ENCODE measurements at places on chromosomes 4 and X.

DNA sequence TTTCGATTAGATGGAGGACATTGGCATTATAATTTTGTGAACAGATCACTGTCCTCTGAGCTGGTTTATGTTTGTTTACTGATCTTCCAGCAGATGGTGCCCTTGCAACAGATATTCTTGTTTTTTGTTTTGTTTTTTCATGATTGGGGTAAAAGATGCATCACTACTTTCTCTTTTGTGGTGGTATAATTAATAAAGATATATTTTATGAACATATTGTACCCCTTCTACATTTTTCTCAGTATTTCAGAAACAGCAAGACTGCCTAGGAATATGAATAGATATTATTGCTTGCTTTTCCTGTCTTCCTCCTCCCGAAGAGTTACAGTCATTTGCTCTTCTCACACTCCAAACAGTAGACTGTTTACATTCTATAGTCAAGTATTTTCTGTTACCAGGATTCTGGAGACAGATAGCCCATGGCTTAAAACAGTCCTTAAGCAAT, 905.2 kb downstream of the TRAM1L1 start:
- DNase-seq: no peak

DNA sequence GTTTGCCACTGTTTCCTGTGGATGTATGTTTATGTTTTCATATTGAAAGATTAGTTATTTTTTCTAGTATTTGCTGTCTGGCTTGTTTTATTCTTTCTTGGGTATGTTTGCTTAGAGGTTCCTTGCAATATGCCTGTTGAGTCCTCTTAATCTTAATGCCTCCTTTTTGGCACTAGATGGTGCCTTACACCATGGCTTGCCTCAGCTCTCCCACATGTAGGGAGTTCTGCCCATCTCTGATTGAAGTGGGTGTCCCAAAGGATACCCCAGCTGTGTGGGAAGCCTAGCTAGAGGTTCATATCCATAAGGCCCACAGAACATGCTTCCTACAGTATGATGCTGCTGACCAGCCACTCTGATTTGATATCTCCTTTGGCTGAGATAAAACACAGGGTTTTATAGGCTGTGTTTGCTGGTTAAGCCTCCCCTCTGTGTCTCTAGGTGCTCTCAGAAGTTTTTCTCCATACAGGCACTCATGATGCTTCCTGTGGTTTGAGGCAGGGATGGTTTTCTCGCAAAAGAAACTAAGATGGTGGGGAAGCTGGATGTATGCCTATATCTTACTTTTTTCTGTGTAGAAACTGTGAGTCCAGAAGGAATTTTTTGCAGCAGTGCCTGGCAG, 162.4 kb downstream of the ASB9 start:
- DNase-seq: no peak

GRCh38 chr4:98611677-98612317, 46.6 kb downstream of the TSPAN5 start:
- DNase-seq: no peak

GRCh38 chr4:17771284-17771908, 10.0 kb downstream of the FAM184B start:
- DNase-seq: no peak

- no peak for DNase-seq
These were observed 1.7 kb downstream of the PDGFRA start for GRCh38 chr4:54230484-54231418.

DNA sequence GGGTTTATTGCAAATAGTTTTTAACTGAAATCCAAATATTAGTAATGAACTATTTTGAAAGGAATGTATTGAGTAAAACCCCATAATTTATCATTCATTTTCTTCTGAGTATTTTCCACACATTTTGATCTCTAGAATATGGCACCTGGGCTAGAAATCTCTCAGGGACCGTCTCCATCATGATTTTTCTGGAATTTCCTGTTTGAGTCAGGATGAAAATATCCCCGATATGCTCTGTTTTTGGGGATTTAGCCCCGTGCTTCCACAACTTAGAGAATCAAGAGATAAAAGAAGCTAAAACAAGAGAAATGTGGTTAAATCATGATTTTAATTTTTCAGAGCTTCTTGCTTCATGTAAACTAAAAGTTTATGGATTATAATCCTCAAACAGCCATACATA, 114.2 kb downstream of the SPCS3 start:
- DNase-seq: no peak

DNA sequence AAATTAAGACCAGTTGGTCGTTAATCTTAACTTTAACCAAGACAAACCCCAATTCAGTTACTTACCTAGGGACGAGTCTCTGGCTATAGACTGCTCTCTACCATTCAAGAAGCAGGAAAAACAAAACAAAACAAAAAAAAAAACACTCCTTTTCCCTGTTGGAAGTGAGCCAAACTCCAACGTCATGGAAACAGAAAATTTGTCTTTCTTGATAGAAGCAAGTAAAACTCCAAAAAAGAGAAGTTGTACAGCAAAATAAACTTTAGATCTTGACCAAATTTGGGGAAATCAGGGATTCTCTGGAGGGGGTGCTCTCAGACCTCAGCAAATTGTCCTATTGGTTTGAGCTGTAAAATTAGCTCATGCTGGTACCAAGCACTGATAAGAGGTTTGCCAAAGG, 3.7 kb downstream of the CNGA1 start:
- no peak for DNase-seq

GRCh38 chr4:165190591-165191347, 16.6 kb upstream of the KLHL2 start:
- DNase-seq: no peak

- DNase-seq: no peak
These were observed 262.6 kb downstream of the STIM2 start for GRCh38 chr4:27123123-27123768.

GRCh38 chr4:184802697-184803015, 23.1 kb downstream of the ACSL1 start:
- no peak for DNase-seq

DNA sequence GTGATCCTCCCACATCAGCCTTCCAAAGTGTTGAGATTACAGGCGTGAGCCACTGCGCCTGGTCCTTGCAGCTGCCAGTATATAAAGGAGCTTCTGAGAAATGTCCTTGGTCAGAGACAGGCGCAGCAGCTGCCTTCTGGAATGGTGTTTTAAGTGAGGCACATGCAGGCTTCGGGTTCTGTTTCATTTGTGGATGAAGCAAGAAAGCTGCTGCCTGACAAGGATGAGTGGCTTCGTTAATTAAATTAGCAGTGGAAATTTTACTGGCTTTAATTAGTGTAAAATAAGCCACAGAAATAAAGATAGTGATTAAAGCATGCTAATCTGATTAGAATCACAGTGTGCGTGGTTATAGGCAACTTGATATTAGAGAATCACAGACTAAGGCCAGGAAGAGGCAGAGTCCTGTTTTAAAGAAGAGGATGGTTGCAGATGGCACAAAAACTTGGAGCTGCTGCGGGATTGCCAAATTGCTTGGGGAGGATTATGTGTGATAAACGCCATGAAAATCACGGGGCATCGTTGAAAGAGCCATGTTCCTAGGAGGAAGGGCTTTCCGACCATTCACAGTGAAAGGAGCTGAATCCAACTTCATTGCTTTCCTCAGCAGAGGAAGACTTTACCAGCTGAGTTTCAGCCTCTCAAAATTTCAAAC, 348.4 kb upstream of the FAT1 start:
- DNase-seq: no peak
